ENCODE measurements at places on chromosomes 7 and 10.

DNA sequence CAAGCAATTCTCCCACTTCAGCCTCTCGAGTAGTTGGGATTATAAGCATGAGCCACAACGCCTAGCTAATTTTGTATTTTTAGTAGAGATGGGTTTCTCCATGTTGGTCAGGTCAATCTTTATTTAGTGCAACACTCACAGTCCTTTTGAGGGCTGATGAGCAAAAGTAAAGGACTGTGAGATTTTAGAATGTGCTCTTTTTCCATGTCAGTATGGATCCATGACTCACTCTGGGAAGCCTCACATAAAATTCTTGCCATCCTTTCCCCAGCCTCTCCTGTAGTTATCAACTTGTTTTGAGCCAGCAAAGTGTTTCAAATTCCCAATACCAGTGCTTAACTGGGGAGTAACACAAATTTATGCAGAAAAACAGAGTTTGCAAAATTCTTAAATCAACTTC lies 135.8 kb upstream of the CXCL12 start:
- DNase-seq: no peak

DNA sequence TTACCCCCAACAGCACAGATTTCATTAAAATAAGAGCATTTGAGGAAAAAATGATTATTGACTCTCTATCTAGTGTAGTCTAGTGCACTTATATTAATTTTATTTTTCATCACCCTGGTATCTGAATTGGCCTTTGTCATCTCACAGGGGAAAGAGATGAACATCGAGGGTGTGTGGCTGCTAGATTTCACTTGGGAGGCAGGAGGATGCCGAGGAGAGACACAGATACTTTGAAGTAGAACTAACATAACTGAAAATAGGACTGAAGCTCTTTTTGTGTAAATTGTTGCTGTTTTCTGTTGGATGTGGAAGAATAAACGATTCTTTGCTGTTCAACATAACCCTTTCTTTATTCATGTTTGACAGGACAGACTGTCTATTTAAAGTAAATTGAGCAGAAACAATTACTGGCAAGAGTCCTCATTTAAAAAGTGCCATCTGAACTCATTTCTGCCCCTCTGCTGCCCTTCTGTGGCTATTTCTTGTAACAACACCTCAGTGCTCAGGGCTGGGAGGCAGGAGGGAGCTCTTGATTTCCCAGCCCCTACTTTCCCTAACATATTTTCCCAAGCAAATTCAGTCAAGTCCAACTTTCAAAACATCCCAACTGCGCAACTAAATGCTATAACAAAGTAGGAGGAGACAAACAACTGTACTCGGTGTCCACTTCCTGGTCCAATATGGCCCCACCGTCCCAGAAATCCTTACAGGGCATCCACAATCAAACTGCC lies 15.6 kb downstream of the LYZL1 start:
- no peak for DNase-seq

GRCh38 chr10:123417414-123417813 lies 248.7 kb upstream of the GPR26 start:
- no peak for DNase-seq

DNA sequence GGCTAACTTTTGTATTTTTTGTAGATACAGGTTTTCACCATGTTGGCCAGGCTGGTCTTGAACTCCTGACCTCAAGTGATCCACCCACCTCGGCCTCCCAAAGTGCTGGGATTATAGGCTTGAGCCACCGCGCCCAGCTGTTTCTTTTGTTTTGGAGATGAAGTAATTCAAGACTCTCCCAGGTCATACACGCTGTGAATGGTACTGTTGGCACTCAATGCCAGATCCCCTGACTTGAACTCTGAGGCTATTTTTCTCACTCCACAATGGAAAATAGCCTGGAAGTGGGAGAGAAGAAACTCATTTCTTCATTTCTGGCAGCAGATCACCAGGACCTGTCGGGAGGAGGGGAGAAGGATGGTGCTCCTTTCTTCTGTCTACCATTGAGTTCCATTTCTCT lies 32.4 kb downstream of the BLVRA start:
- no peak for DNase-seq

GRCh38 chr10:60679388-60679990 lies 98.8 kb upstream of the CDK1 start:
- no peak for DNase-seq

DNA sequence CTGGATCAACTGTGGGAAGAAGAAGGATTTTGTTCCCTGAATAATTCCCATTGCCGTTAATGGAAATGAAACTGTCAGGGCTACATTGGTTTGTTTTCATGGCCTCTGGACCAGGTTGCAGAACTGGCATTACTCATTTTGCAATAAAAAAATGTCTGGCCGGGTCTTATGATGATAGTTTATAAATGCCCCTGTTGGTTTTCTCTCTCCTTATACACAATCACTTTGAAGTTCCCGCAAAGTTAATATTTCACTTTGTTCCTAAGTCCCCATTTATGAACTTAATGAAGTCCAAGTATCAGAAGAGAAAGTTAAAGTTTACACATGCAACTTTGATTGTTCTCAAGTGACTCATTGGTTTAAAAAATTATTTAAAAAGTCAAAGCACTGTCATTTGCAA lies 150.7 kb upstream of the PRR15 start:
- DNase-seq: no peak

GRCh38 chr10:46048152-46048551 lies 2.1 kb upstream of the MSMB start:
- DNase-seq: no peak

- no peak for DNase-seq
Observed at GRCh38 chr7:127715901-127716300, 63.9 kb downstream of the SND1 start.

DNA sequence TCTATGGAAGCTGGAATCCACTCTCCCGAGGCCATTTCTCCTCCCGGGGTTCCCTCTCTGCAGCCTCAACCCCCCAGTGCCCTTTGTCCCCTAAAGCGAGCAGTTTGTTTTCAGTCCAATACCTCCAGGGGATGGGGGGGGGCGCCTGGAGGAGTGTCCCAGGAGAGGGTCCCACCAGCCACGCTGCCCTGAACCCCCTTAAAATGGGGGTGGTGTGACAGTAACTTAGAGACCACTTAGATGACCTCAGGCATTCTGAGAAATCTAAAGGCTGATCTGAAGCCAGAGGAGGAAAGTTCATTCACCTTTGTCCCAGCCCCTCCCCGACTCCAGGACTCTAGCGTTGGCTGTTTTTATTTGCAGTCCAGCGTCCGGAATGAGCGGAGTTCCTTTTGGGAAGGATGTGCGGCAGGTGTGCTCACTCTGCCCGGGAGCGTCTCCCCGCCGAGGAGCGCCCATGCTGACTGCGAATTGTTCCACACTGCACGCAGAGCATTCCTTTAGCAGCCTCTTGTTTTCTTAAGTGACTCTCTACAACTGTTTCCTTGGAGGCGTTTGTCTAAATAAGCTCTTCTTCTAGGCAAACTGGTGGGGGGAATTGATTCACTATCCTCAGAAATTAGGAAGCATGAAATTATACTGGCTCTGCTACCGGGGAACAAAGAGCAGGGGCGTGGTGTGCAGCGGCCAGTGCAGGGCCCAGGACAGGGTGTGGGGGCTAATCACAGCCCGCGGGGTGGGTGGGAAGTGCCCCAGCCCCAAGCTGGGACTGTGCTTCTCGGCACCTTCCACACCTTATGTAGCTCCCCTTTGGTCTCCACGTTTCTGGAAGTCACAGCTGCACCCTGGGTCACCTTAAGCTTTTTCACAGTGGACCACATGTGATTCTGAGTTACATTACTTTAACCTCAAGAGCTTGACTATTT lies 46.3 kb downstream of the SYPL1 start:
- DNase-seq: no peak
